ENCODE measurements at places on chromosomes 12 and 14. TPM values are rescaled to one million over a fixed set of nuclear protein-coding genes. Genes with fewer than 3 reads are reported as not detected.

GRCh38 chr14:105745433-105746123, 219.2 kb downstream of the TMEM121 start:
- no peak for DNase-seq

DNA sequence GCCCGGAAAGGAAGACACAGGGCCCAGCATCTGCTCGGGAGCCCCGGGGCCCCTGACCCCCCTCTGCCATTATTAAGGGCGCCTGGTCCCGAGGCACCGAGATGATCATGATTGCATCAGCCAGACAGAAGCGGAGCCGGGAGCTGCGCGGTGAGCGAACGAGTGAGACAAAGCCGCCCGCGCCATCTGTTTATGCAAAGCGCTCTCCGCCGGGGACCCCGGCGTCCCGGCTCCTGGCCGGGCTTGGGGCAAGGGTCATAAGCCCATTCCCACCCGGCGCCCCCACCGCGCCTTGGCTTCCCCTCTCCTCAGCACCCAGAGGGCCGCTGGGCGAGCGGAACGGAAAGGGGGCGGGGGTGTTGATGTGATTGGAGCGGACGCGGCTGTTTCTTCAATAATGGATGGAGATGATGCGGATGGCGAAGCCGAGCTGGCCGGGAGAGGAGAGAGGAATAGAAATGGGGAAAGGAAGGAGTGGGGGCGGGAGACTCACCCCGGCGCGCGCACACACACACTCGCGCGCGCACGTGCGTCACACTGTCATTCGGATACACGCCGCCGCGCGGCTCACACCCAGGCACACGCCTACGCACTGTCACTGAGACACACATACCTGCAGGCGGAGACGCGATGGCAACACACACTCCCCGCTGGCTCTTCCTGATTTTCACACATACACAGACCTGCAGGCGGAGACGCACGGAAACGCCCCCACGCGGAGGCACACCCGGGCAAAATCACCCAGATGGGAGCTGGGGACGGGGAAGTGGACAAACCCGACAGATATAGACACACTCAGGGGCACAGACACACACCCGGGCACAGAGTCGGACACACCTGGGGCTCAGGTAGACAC, 10.7 kb downstream of the STAC3 start:
- DNase-seq: peak; percentile 60

- DNase-seq: no peak
Measured at GRCh38 chr12:104721039-104721405, 237.1 kb downstream of the SLC41A2 start.

KRT78 gene
- not detected for polyA plus RNA-seq

IAPP gene
- polyA plus RNA-seq: not detected

- no peak for DNase-seq
Measured at GRCh38 chr12:31820832-31821231, 92.0 kb upstream of the AMN1 start.

DNA sequence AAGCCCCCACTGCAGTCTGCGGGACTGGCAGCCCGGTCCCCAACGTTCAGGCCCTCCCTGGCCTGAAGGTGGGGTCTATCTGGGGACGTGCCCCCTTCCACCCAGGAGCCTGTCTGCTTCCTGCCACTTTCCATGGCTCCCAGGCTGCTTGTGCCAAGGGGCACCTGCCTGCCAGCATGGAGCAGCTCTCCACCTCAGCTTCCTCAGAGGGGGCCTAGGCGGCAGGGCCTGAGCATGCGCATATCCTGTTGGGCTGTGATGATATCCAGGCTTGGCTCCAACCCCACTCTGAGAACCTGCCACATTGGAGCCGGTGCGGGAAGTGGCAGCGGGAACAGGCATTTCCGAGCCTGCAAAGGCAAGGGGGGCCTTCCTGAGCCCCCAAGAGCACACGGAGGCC, 57.4 kb downstream of the FUT8 start:
- DNase-seq: no peak

CTSG gene
- not detected for polyA plus RNA-seq

CEBPE gene
- polyA plus RNA-seq: not detected

CELA1 gene
- polyA plus RNA-seq: not detected

DNA sequence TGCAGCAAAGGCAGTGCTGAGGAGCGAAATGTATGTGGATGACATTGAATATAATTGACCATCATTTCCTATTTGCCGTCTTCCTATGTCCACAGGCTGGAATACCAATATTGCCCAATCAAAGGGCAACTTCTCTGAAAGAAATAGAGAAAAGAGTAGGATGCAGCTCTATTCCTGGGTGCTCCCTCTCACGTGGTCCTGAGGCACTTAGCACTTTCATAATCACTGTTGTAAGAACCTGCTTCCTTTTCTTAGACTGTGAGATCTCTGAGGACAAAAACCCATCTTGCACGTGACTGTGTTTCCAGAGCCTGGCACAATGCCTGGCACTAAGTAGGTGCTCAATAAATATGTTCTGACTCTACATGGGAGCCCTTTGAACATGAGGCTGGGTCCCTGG, 122.7 kb upstream of the CPM start:
- no peak for DNase-seq

DNA sequence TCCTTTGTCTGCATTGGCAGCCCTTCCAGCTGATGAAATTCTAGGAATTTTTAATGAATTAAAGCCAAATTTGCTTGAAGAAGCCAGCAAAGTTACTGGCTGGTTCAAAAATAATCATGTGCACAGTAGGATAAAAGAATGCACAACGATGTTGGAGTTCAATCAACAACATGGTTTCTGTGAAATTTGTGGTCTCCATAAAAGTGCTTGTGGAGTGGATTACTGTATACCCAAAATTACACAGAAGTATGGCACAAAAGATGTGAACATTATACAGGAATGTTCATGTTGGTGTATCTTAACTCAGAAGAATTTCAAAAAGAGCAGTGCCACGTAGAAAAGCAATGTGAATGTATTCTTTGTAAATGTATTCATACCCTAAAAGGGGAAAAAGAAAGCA, 105.0 kb upstream of the METAP2 start:
- DNase-seq: no peak

DNA sequence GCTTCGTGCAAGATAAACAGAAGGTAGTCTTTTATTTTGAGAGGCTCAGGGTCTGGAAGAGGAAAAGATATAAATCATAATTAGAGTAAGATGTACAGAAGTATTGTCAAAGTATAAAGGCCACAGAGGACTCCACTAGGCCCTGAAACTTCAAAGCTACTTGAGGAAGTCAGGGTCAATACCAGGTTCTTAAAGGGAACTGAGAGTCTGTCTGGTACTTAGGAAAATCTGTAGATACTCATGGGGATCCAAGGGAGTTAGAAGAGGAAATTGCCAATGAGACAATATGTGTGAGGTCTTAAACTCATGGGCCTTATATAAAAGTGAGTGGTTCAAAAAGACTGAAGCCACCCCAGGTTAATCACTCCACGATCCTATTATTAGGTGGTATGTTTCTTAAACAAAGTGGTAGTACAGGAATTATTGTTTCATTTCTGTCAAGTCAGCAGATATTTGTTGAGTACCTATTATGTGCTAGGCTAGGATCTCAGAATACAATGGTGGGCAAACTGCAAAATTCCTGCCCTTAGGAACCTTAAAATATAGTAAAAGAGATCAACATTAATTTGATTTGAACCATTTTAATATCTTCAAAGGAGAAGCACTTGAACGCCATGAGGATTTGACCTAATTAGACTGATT, 314.6 kb downstream of the ADAMTS20 start:
- DNase-seq: no peak

- DNase-seq: no peak
Measured at GRCh38 chr14:68113343-68113930, 293.9 kb downstream of the RAD51B start.

GRCh38 chr14:61505815-61506809, 184.7 kb downstream of the PRKCH start:
- DNase-seq: peak; percentile 97

P2RX2 gene
- not detected for polyA plus RNA-seq

DNA sequence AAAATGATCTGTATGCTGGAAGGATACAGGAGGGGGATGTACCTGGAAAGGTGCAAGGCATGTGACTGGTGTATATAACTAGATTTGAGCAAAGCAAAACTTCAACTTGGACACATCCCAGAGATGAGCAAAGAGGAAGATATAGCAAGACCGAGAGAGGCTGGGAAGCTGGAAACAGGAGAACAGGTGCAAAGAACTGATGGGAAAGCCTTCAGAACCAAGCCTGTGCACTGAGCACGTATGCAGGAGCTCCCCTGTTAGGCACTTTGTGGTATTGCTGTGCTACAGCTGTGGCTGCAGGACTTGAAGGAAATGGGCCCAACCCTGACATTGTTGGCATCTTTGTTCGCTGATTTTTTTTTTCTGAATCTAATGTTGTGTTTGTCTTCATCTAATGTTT, 120.7 kb upstream of the PWP1 start:
- peak; percentile 12 for DNase-seq

- DNase-seq: no peak
Measured at GRCh38 chr14:98477935-98478334, 794.1 kb downstream of the BCL11B start.

- DNase-seq: no peak
Measured at GRCh38 chr12:115504306-115505290, 772.9 kb downstream of the MED13L start.

DNA sequence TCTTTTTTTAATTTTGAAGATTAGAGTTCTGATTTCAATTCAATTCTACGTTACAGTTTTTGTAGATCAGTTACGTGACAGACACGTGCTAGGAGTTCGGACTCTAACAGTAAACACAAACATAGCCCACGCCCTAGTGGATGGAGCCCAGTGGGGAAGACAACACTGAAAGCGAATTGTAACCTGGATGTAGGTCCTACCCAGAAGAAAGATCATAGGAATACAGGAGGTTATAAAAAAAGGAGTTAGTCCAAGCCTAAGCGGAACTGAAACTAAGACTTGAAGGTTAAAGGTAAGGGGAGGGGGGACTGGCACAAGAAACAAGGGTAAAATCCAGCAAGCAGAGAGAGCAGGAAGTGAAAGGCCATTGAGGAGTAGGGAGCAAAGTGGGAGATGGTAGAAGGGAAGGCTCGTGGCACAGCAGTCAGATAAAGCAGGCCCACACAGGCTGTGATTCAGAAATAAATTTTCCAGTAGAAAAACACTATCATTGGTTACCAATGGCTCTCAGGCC, 15.7 kb upstream of the CRY1 start:
- DNase-seq: no peak

GRCh38 chr12:54734196-54734950, 86.2 kb upstream of the DCD start:
- DNase-seq: no peak

GRCh38 chr12:121618659-121619233, 7.6 kb upstream of the ORAI1 start:
- no peak for DNase-seq

DNA sequence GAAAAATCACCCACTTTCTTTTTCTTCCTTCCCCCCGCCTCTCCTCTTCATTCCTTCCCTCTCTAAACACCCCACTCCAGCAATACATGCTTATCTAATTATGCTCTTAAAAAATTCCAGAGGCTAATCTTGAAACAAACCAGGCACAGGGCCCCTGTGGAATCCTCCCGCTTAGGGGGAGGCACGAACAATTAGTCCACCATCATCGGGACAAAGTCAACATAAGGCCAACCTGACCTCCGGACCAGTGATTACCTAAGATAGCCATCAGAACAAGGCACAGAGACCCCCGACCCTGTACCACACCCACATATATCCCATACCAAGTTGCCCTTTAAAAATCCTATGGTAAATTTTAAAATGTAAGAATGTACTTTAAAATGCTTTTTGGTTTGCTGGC, 47.1 kb downstream of the KIF21A start:
- no peak for DNase-seq

GRCh38 chr12:127150479-127150878, 1116.5 kb upstream of the TMEM132C start:
- DNase-seq: no peak

ASCL1 gene
- not detected for polyA plus RNA-seq

CLEC4D gene
- polyA plus RNA-seq: not detected

TAS2R31 gene
- polyA plus RNA-seq: 0.73 TPM

SERPINA10 gene
- polyA plus RNA-seq: not detected

TTC9 gene
- 2.0 TPM for polyA plus RNA-seq

DNA sequence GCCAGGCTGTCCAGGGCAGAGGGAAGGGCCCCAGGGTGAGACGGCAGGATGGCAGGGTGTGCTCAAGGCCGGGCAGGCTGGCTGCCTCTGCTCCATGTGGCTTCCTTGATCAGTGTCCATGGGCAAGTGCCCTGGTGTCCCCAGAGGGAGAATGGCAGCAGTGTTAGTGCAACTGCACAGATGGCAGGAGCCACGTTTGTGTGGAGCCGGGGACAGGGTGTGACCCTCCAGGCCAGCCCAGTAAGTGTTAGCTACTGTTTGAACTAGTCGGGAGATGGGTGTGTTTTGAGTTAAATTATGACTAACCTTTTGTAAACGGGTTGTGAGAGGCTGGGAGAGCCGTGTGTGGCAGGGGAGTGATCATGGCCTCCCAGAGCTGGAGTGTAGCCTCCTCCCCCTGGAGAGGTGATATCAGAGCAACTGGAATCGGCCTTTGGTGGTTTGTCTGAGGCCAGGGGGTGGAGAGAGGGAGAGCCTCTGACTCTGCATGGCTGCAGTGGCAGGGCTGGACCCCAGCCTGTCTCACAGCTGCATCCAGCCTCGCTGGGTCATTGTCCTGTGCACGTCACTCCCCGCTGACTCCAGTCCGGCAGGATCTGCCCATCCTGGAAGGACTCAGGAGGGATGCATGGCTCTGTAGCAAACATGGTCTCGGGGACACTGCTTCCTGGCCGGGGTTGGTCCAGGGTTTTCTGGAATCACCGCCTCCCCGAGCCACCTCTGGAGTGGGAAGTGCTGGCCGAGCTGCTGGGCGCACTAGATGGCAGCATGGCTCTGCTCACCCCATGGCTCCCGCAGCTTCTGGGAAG, 27.8 kb downstream of the AACS start:
- DNase-seq: peak; percentile 61
